ENCODE measurements at places on chromosomes 7 and 10.

DNA sequence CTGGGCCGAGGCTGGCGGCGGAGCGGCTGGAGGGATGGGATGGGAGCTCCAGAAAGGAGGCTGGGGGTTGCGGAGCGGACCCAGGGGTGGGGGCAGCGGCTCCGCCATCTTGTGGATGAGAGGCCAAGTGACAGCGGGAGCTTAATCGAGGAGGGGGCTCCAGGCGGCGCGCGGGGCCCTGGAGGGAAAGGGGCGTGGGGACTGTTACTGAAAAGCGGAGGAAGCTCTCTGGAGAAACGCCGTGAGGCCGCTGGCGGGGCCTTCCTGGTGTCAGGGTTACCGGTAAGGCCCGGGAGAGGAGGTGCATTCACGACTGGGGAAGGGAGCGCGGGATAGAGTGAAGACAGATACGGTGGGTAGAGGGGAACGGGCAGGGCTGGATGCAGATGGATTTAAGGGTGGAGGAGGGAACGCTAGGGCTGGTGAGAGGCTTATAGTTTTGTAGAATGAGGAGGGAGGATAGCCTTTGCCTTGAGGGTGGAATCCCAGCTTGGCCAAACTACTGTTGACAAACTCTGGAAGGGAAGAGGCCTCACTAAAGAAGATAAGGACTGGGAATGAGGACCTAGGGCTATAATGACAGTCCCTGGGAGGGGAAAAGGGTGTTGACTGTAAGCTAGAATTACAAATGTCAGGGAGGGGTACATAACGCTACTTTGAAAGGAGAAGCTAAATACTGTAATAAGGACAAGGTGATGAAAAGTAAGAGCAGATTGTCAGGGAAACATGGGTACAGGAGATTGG is 535 bp downstream of the BTRC start:
- no peak for DNase-seq

- DNase-seq, result no peak
These were observed 46.8 kb downstream of the TET1 start for GRCh38 chr10:68606918-68607317.

- DNase-seq, result no peak
These were observed 633.4 kb downstream of the PARD3 start for GRCh38 chr10:34181553-34182300.

GRCh38 chr7:121192834-121193233 is 136.0 kb upstream of the WNT16 start:
- DNase-seq, result no peak

DNA sequence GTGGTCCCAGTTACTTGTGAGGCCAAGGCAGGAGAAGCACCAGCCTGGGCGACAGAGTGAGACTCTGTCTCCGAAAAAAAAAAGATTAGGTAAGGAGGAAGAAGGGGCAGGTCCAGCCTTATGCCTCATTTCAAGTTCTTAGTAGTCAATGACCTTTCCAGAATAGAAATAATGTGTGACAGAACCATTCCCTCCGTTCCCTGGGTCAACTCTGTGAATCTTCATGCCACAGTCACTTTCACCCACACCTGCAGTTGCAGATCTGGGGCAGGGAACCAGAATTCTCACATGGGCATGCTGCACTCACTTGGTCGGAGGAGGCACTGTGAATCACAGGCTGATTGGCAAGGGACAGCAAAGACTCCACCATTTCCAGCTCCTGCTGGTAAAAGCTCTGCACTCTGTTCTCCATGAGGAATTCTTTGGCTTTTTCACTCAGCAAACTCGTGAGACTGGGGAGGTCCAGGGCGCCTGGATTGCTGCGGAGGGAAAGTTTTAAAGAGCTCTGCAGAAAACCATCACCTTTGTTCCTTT is 20.7 kb downstream of the STN1 start:
- DNase-seq, result no peak

- no peak for DNase-seq
These were observed 135.1 kb upstream of the TRIM24 start for GRCh38 chr7:138324941-138325340.

DNA sequence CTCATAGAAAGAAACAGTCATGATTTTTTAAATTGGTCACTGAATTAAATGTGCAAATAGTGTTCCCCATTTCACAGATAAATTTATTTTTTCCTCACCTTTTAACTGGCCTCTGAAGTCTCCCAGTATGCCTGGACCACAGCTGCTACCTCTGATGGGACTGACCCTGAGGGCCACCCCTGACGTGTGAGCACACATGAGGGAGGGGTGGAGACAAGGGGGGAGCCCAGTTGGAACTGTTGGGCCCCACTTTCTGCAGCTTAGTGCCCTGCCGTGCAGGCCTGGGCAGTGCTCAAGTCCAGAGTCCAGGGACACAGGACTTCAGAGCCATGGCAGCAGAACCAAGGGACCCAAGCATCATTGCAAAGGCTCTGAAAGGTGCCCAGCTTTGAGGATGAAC is 243.9 kb downstream of the GRID1 start:
- no peak for DNase-seq

GRCh38 chr7:111429781-111430180 is 132.5 kb downstream of the IMMP2L start:
- no peak for DNase-seq

- no peak for DNase-seq
These were observed 128.5 kb downstream of the PTEN start for GRCh38 chr10:87991946-87992345.

GRCh38 chr7:84412161-84412969 is 217.8 kb upstream of the SEMA3A start:
- no peak for DNase-seq

- no peak for DNase-seq
These were observed 85.3 kb upstream of the ANKRD1 start for GRCh38 chr10:91006001-91006751.

- no peak for DNase-seq
These were observed 149.7 kb downstream of the CELF2 start for GRCh38 chr10:11167233-11167966.
